Stimulated activated CD4-positive, alpha-beta T cell treated with anti-CD3 and anti-CD28 coated beads, TNF-alpha, amount 100 ng/mL, for 48 hours (primary cell): ENCODE measurements at places on chromosomes 5 and 9.
A peak's percentile ranks its signal among the peaks of the same experiment; 100 is the strongest.

DNA sequence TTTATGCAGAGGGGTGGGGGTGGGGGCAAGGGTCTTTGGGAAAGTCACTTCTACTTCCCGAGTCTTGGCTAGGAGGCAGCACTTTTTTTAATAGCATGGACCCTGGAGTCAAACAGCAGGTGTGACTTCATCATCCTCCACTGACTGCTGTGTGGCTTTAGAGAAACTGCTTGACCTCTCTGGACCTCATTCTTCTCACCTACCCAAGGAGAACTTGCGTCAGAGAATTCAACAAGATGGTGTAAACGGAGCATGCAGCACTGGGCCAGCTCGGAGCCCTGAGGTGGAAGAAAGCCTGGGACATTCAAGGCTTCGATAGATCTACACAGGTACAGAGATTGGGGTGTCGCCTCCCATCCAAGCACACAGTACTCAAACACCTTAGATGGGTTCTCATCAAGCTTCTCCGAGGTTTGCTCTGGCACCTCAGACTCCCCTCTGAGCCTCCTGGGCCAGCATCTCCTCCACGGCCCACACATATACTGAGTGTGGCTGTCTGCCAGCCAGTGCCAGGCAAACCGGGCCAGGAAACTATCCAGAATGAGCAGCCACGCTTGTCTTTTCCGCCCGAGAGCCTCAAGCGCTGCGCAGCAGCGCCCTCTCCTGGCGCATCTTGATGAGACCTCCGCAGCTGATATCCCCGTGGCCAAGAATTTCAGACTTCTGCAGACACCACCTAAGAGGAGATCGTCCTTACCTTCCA lies 4.6 kb upstream of the SLC25A48 start:
- DNase-seq, result peak; percentile 12

DNA sequence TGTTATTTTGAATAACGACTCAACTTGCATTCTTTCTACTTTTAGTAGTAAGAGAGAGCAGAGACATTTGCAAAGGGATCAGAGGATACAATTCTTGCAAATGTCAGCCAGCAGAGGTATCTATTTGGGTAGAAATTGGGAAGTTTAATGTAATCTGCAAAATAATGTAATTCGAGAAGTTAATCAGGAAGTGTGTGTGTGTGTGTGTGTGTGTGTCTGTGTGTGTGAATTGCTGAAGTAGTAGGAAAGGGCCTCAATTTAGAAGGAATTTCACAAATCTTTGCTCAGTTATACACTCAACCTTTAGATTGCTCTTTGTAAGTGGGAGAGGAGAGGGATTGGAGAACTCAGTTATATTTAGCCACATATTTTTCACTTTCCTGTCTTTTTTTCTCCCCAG lies 11.0 kb upstream of the IFNA1 start:
- no peak for DNase-seq

DNA sequence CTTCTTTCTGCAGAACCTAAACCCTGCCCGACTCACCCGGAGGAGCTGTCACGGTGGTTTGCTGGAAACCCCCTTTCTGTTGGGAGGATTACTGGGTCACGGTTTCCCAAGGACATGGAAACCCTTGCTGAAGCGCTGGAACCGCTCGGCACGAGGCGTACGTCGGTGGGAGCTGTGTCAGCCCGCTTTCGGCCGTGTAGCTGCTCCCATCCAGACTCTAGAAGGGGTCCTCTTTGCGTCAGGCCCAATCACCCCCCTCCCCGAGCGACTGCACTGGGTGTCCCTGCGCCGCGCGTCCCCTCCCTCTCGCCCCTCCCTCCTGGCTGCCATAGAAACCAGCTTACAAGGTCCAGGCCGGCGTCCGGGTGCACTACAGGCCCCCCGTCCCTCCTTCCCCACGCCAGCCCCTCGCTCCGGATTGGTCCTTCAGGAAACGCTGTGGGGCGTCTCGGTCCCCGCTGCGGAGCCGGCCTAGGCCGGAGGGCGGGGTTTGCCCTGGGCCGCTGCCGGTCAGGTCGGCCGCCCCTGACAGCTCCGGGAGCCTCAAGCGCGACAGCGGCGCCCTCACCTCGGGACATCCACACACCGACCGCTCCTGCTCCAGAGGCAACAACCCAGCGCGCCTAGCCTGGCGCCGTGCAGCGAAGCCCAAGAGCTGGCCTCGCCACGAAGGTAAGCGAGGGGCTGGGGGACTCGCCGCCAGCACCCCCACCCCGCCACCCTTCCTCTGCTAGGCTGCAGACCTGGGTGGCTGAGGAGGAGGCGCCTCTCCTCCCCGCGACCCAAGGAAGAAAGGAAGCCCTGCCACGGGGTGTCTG lies at the start of gene NIM1K:
NIM1K (plus strand) TSS at position 486 of the 818 bp plus-strand sequence. CDS start 53,551 bp downstream, outside the sequence.
- no peak for DNase-seq

- peak; percentile 56 for DNase-seq
Measured at GRCh38 chr5:172713113-172713808, 57.7 kb downstream of the DUSP1 start.

- no peak for DNase-seq
Measured at GRCh38 chr5:170336065-170336464, 38.5 kb upstream of the LCP2 start.

- DNase-seq, result no peak
Measured at GRCh38 chr9:96515621-96516470, 65.9 kb downstream of the HABP4 start.

GRCh38 chr9:2720179-2720654 lies 2.9 kb downstream of the KCNV2 start:
- DNase-seq, result no peak

- no peak for DNase-seq
Measured at GRCh38 chr9:125227761-125228160, 13.4 kb downstream of the HSPA5 start.

DNA sequence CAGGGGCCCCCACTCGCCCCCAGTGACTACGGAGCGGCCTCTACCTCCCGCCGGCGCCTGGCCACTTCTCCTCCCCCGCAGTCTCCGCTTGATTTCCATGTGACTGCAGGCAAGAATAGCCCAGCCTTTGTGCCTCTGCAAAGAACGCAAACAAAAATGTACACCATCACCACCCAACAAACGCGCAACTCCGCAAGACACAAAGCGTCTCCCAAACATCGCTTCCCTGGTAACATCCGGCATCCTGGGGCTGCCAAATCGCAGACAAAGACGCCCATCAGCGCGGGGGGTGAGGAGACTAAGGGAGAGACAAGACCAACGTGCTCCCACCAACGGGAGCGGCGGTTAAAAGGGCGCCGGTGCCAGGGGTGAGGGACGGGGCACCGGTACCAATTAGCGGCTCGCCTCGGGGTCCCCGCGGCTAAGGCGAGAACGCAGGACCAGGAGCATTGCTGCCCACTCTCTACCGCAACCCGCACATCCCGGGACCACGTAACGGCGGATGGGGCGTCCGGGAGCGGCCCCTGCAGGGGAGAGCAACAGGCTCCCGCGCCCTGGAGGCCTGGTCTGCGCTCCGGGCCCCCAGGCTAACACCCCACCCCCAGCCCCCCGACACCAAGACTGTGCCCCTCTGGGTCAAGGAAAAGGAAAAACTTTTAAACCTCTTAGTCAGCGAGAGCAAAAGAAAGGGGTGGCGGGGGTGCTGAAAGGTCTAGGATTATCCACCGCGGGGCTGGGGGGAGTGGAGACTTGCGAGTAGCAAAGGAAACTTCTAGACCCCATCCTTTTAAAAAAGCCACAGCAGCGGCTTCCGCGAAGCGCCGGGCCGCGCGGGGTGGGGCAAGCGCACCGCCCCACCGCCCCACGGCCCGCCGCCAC lies 885 bp downstream of the MPDZ start:
- no peak for DNase-seq

DNA sequence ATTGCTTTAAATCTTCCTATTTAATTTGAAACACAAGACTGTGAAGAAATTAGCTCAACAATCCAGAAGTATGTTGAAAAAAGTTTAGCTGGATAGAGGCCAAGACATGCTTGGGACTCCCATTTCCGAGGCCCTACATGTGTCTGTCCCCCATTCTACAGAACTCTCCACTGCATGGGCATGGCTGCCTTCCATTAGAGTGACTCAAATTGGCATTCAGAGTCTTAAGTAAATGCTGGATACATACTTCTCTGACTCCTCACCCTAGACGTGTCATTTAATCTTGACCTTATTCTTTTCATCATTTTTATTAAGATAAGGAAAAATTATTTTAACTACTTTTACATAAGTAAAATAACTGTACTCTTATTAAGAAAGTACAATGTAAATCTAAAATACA lies 530.4 kb upstream of the CDH9 start:
- DNase-seq, result no peak

DNA sequence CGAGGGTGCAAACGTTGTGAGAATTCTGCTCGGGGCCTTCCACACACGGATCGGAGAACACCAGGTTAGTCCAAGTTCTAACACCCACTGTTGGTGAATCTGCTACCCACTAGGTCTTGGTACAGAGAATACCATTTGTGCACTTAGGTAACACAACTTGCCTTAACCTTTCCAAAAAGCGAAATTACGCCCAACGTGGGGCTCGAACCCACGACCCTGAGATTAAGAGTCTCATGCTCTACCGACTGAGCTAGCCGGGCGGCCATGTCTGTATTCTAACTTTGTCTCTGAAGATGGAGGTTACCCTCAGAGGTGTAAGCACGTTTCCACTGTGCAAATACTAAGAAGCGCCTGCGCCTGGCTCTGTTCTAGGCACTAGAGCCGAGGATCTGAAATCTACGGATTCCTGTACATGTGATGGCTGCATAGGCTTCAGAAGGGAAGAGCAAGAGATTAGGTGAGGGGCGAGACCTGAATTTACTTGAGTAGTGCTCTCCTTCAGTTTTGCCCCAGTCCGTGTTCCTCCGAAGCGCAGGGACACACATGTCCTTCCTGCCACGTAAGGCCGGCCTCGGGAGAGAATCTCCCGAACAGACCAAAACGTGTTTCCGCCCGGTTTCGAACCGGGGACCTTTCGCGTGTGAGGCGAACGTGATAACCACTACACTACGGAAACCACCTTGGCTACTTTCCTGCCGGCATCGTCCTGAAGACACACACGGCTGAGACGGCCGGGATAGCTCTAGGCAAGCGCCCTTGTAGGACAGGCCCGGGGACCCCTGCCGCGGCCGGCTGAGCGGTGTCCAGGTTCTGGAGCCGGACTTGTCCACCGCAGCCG lies 1.1 kb upstream of the TRIM41 start:
- peak; percentile 94 for DNase-seq
